Naive thymus-derived CD4-positive, alpha-beta T cell (primary cell): ENCODE measurements at places on chromosomes 4 and X.

DNA sequence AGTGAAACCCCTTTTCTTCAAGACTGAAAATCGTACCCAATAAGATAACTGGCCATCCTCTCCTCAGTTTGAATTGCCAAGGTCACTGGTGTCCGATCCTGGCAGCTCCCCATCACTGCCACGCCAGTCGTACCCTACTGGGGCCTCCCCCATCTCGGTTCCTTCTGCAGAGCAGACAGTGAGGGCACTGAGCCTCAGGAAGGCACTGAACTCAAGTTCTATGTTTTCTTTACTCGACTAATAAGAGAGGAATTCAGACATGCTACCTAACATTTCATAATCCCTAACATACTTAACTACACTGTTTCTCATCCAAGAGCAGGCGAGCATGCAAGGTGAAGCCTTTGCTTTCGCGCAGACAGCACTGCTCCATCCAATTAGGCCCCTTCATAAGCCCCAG, 23.4 kb downstream of the ZFYVE28 start:
- no peak for DNase-seq

- DNase-seq, result peak; percentile 63
These were observed 7.9 kb downstream of the LEF1 start for GRCh38 chr4:108160741-108161352.

- DNase-seq, result no peak
These were observed 1080.3 kb downstream of the ARAP2 start for GRCh38 chr4:35164063-35164462.

DNA sequence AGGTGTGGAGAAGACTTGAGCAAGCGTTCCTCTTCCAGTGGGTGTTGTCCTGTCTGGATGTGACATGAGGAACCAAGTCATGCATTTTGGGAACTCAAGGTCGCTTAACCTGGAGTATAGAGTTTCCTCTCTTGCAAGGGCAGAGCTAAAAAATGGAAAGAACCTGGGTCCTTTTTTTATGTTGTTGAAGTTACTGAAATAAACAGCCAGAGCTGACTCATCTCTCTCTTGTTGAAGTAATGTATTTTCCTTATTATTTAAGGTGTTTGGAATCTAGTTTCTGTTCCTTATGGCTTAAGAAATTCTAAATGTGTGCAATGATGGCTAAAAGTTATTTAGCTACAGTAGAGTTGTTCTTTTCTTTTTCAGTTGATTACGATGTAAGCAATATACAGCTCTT, 314.5 kb downstream of the CAMK2D start:
- DNase-seq, result no peak

GRCh38 chr4:141761926-141762325, 125.5 kb downstream of the IL15 start:
- no peak for DNase-seq
